ENCODE measurements at places on chromosomes 7 and 10.

GRCh38 chr7:115549910-115550309 lies 480.7 kb downstream of the TFEC start:
- no peak for DNase-seq

- DNase-seq = no peak
Measured at GRCh38 chr10:112288486-112288885, 5.3 kb downstream of the TECTB start.

GRCh38 chr10:70600512-70601395 lies 1.8 kb downstream of the PRF1 start:
- DNase-seq = no peak

DNA sequence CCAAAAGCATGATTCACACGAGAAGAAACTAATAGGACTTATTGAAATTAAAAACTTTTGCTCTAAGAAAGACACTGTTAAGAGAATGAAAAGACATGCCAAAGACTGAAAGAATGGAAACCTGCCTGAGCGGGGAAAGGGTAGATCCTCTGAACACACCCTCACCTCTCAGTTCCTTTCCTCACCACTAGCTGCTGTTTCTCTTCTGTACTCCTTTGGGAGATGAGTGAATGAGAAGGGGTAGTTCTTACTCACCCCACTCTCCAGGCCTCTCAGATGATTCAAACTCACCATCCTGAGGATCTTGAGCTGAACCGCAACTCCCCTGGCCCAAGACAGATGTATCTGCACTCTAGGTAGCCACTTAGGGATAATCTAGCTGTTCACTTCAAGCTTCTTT lies 41.9 kb downstream of the IQUB start:
- no peak for DNase-seq

GRCh38 chr7:117809958-117810357 lies 63.3 kb downstream of the CTTNBP2 start:
- DNase-seq = no peak

DNA sequence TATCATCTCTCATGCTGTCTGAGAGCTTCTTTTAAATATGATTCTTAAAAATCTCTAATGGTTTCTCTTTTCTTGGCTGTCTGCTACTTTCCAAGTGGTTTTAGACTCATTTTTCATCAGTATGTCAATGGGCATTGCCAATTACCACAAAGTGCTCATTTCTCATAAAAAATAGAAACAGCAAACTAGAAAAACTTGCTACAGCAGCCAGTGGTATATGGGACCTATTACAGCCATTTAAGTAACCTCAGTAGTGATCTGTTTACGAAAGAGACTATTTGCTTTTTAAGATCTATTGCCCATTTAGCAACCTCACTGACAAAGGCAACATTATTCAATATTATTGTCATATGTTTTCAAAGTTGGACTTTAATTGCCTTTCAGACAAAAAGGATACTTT lies 207.1 kb upstream of the RHOBTB1 start:
- no peak for DNase-seq

- DNase-seq = no peak
Measured at GRCh38 chr7:36984041-36984521, 259.8 kb upstream of the AOAH start.

DNA sequence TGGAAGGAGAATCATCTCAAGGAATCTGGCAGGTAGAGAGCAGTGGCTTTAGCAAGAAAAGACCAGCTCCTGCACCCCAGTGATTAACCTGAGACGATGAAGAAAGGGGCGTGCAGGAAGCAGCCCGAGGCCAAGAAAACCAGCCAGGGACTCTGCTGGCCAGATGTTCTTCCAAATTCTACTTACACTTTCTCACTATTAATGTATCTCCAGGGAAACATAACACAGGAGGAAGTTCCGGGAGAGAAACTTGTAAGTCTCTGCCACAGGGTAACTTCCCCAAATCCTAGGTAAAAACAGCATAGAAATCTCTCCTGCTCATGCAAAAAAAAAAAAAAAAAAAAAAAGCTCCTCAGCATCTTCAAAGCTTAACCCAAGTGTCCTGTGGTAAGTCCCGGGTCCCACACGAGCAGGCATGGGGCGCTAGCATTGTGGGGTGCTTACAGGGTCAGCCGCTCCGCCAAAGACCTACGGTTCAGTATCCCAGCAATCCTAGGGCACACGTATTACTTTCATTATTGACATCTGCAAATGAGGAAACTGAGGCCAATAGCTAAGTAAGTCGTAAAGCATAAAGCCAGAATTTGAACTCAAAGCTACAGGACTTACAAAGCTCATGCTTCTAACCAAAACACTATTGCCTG lies 97.2 kb upstream of the GNA12 start:
- DNase-seq = no peak

DNA sequence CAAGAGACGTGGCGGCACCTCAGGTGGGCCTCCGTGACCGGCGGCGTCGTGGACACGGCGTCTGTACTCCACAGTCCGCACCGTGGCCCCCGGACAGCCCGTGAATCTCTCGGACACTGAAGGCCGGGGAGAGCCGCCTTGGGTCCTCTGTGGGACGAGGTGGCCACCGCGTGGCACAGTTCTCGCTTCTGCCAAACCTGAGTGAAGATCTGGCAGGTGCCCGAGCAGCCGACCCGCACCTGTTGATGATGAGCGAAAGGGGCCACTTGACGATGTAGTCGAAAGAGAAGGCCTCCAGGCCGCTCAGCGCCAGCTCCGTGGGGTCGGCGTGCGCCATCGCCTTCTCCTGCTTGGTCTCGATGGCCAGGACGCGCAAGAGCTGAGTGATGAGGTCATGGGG lies 8.5 kb upstream of the ADAM8 start:
- no peak for DNase-seq

- no peak for DNase-seq
Measured at GRCh38 chr7:28960071-28960840, 2.1 kb upstream of the TRIL start.

- no peak for DNase-seq
Measured at GRCh38 chr10:127254276-127254675, 57.9 kb upstream of the INSYN2A start.

DNA sequence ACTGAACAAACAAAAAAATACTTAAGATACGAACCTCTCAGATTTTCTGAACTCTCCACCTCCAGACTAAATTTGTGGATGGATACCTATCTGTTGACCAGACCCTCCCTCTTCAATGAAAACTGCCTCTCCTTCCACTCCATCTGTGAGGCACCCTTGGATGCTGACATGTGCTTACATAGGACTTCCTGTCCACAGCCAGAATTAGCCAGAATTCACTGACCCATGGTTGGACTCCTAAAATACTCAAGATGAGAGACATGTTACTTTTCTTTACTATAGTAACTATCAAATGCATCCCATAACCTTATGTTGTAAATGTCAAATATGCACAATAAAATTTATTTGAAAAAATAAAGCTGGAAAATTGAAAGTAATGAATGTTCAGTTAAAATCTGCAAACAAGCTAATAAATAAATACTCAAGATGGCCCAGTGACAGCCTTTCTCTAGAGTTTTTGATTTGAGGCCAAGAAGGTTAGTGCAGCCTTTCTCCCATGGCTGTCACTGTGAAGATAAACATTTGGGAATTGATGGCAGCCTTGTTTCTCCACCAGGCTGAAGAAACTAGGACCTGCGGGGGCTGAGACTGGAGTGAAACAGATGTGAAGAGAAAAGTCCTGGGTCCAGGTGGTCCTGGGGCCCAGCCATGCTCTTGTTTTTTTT lies 287.0 kb downstream of the ZEB1 start:
- no peak for DNase-seq

GRCh38 chr7:145219461-145219860 lies 383.6 kb upstream of the TPK1 start:
- DNase-seq = no peak

DNA sequence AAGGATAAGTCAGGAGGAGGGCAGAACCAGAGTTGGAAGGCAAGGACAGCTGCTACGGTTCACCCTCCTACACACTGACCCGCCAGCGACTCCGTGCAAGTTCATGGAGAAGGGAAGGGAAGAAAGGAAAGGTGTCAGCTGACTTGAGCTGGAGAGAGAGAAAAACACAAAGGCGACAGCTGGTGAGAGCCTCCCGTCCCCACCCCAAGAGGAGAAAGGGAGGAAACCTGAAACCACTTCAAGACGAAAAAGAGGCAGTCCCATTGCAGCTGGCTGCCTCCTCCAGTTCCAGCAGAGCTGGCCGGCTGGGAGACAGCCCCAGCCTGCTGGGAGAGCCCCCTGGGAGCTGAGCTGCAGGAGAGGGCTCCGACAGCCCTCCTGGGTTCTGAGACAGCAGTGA lies 75.2 kb downstream of the PARD3 start:
- no peak for DNase-seq

GRCh38 chr10:75828413-75828812 lies 397.0 kb downstream of the LRMDA start:
- no peak for DNase-seq

- no peak for DNase-seq
Measured at GRCh38 chr7:147640821-147641220, 949.7 kb upstream of the C7orf33 start.

- DNase-seq = no peak
Measured at GRCh38 chr7:83925860-83926259, 268.7 kb downstream of the SEMA3A start.

GRCh38 chr10:124464028-124464965 lies 2.7 kb downstream of the LHPP start:
- no peak for DNase-seq

DNA sequence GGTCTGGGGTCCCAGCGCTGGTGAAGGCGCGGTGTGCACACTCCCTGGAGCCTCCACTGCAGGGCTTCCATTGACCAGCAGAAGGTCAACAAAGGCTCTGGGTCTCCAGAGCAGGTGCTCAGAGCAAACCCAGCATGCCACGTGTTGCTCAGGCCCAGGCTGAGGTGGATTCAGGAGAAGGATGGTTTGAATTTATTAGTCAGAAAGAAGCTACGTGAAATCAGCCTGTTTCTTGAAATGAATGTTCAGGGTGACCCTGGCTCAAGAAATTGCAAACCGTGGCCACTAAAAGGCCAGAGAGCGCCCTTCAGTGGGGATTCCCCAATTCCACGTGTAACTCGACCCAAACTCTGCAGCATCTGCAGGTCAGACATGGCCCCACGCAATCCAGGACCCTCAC lies 82.7 kb upstream of the PFKP start:
- no peak for DNase-seq

DNA sequence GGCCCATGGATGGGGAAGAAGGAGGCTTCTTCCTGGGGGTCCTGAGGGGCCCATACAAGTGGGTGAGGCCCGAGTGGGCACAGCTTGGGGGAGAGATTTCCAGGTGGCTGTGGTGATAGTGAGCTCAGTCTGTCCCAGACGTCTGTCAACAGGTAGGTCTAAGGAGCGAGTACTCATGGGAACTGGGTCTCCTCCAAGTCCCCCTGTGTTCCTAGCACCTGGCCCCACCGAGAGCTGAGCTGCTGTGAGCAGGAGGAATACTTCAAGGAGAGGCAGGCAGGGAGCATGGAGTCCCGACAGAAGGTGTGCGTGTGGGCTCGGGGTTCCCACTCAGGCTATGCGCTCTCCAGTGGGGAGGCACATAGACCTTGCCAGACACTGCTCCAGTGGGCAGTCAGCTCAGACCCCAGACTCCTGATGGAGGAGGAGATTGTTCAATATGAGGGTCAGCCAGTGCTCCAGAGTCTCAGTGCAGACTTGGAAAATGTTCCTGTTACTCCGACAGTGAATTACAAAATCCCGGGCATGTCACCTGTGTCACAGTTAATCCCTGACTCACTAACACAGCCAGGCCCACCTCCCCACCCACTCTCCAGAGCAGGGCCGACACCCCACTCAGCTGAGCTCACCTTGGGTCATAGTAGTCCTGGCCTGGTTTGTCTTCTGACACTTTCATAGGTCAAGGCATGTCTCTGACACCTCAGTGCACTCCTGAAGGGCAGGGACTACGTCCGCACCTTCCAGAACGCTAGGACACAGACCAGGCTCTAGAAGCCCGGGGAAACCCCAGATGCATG lies 28.2 kb upstream of the C10orf53 start:
- no peak for DNase-seq

DNA sequence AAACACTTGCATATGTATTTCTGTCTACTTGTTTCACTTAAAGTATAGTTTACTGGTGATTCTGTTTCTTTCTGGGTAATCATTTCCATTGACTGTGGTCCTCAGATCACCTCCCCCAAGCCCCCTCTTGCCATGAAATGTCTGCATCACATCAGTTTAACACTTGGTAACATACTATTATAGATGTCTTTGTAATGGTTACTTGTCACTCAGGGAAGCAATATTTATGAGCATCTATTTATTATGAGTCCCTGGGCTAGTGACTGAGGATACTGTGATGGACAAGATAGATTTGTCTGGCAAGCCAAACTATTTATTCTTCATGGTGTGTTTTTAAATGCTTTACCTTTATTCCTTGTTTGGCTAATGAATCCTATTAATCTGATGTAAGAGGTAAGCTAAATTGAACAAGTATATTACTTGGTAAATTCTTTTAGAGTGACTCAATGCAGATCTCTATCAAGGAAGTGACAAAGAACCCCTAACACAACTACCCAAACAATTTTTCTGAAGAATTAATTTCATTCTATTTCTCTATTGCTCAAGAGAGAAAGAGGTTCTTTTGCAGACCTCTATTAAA lies 270.9 kb downstream of the RELN start:
- DNase-seq = no peak

DNA sequence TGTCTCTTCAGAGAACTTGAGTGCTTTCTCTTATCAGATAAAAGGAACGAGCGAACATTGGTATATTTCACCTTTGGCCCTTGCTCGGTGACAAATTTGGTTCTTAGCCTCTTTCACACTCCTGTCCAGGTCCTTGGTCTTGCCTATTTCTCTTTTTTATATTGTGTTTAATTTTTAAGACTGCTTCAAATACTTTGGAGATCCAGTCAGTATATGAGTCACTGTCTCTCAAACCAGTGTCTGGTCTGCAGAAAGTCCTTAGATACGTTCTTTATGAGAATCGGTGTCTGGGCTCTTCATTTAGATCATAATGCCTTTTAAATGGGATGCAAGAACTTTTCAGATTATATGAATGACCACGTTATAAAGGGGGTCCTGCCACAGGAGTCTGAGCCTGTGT lies 55.0 kb downstream of the PIK3AP1 start:
- DNase-seq = no peak

GRCh38 chr7:50695026-50695425 lies 87.7 kb downstream of the GRB10 start:
- no peak for DNase-seq

GRCh38 chr10:23196915-23197314 lies 4.8 kb downstream of the PTF1A start:
- no peak for DNase-seq

DNA sequence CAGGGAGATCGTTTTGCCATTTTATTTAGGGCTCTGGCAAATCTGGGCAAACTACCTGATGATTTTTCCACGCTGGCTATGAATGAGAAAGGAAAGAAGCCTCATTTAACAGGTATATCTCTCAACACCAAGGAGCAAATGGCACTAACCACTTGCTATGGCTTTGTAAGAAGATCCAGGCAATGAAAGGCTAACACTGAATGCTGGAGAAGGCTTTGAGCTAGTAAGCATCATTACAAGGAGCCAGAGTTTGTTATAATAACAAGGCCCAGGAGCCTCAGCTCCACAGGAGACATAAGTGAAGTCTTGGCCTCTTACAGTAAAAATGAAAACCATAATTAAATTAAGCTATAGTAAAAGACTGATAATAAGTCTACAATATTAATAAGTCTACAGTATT lies 123.1 kb downstream of the CNOT4 start:
- no peak for DNase-seq

All from T-helper 2 cell treated with Interferon-gamma antibody and Interleukin-4, amounts not matched to agents 5 μg/mL and 100 μg/mL, for 36 hours (primary cell).